ENCODE measurements at places on chromosomes 7 and 10. TPM values are rescaled to one million over a fixed set of nuclear protein-coding genes. Genes with fewer than 3 reads are reported as not detected.

The SVOPL gene
- not detected for total RNA-seq

The WEE2 gene
- total RNA-seq: not detected

The VWA2 gene
- not detected for total RNA-seq

The CCDC3 gene
- total RNA-seq: 6.9 TPM

The TLX1 gene
- not detected for total RNA-seq

The SKIDA1 gene
- total RNA-seq: 3.9 TPM

The GDF2 gene
- total RNA-seq: not detected

The CTAGE8 gene
- total RNA-seq: 0.49 TPM

The C10orf105 gene
- not detected for total RNA-seq

The TAS2R4 gene
- total RNA-seq: 1.5 TPM

GRCh38 chr7:2245883-2246675, 4.1 kb downstream of the NUDT1 start:
- no peak for DNase-seq

- DNase-seq: no peak
Observed at GRCh38 chr10:88198023-88198422, 334.6 kb downstream of the PTEN start.

- no peak for DNase-seq
Observed at GRCh38 chr7:66517212-66517909, 111.3 kb upstream of the KCTD7 start.

GRCh38 chr7:150378115-150378852, 846 bp upstream of the ZNF775 start:
- peak; percentile 76 for DNase-seq

DNA sequence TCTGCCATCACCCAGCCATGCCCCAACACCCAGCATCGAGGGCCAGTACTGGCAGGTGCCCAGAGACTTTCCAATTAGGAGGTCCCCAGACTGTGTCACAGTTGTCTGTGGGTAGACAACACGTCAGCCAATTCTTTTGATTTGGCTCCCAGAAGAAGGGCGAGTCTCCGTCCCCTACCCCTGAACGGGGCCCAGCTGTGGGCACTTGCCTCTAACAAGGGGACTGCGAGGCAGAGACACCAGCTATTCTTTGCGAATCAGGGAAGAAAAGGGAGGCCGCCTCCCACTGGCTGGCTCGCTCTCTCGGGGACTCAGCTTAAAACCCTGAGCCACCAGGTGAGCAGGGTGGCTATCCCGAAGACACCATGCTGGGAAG, 167.3 kb downstream of the USP6NL start:
- DNase-seq: no peak

DNA sequence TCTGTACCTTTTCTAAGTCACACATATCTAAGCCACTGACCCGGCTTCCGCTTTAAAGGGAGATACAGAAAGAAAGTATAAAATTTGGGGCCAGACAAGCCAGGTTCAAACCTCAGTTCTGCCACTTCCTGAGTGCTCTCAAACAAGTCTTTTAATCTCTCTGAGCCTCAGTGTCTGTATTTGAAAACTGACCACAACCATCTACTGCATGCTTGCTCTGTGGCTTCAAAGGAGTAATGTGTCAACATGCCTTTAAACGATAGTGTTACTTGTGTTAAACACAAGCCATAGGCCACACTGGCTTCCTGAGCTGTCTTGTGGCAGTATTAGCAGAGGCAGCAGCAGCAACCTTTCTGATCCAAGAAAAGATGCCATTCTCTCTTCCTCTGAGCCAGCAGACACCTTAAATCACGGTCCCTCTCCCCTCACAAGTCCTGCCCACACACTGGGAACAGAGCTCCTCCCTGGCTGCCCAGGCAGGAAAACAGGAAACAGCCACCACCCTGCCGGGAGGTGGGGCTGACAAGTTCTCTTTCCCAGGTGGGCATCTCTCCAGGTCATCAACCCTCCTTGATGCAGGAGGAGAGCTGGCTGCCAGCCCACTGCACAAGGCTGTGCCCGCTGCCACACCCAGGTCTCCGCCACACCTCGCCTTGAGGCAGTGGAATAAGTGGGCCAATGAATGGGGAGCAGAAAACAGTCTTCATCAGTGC, 10.7 kb downstream of the HIP1 start:
- no peak for DNase-seq

DNA sequence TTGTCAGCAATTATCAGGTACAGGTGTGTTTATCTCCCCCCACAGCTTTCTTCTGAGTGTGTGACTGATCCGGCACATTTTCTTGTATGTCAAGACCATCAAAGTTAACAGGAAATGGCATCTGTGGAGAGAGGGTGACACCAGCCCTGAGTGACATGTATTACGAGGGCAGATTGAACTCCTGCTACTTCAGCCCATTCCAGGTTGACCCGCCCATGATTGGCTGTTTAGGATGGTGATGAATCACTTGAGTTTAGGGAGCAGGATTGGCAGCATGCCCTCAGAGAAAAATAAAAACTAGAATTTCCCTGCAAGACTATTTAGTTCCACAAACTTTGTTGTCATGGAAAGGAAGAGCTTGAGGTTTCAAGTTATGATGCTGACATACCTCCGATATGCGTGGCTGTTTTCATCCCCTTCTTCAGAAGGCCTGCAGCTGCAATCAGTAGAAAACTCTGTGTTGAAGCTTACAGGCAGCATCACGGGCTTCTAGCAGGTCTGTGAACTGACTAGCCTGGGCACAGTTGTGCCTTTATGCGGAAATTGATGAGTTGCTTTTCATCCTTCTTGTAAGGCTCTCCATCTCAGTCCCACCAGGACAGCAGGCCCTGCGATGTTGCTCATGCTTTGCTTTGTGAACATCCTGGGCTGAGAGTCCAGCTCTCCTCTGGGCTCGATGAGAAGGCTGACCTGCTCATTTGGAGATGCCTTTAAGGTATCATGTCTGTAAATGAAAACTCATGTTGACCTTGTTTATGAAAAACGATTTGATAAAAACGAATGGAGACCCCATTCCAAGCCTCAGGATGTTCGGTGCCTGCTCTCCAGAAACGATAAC, 8.0 kb upstream of the CELF2 start:
- DNase-seq: no peak

DNA sequence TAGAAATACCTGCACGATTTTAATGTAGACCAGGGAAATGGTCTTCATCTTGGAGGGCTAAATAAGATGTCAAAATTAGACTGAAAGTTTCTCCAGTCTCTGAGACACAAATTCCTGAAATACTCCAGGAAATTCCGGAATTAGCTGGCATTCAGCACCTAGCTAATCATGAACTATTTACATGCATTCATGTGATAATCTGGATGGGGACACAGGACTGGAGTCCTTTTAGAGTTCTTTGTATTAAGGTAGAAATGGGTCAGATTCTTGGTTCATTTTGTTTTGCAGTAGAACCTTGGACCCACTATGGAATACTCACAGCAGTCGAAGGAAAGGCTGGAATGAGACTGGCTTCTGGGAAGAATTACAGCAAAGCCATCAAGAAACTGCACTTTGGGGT, 65.3 kb upstream of the MDFIC start:
- DNase-seq: no peak

DNA sequence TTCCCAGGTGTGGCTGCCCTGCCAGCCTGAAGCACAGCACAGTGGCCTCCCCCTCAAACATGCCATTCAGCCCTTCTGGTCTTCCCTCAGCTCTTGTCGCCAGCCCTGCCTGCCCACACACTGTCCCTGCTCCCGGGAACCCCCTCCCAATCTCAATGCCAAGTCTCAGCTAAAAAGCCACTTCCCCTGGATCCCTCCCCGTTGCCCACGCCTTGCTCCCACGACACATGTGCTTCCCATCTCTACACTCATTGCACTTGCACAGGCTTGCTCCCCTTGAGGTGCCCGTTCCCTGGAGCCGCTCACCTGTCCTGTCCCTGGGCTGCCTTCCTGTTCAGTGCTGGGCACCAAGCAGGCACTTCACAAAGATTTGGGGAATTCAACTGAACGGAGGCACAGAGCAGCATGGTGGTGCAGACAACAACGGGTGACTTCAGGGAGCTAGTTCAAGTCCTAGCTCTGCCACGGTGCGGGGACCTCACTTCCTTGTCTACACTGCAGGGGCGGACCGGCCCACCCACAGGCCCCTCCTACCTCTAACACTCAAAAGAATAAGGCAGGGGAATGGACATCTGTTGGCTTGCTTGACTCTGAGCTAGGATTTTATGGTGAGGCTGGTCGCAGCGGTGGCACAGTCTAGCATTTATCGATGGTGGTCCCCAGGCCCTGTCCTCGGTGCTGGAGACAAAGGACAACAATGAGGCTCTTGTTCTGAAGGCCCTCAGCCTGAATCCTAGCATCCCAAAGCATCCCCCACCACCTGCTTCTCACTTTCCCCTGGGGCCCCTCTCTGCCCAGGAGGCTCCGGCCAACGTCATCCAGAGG, 18.4 kb downstream of the RGS10 start:
- peak; percentile 53 for DNase-seq

DNA sequence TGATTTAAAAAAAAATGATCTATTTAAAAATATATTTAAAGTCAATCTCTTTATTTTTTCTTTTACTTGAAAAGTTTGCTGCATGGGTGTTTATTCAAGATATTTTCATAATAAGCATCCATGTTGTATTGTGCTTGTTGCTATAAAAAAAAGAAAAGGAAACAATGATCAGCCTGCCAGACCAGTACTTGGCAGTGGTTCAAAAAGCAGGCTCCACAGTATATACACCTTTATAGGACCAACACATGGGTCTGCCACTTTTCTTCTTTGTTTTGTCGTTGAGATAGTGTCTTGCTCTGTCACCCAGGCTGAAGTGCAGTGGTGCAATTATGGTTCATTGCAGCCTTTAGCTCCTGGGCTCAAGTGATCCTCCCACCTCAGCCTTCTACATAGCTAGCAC, 228.0 kb downstream of the TWIST1 start:
- DNase-seq: no peak

- DNase-seq: no peak
Observed at GRCh38 chr7:637826-638225, 88.7 kb upstream of the DNAAF5 start.

GRCh38 chr10:35194906-35195305, 68.3 kb downstream of the CREM start:
- DNase-seq: no peak

DNA sequence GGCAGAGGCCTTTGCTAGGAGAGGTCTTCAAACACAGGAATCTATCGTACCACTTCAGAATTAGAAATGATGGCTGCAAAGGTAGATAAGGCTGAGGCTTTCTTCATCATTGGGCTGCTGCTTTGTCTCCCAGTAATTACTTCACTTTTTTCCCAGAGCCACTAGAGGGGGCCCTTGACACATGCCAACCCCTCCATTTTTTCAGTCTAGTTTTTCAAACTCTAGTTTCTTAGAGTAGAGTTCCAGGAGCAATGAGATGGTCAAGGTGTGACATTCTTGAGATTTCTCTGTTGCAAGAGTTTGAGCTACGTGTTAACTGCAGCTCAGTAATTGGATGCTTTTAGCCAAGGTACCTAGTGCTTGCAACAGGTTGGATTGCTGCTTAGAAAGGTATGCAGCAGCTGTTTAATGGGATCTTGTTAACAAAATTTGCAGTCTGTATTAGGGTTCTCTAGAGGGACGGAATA, 33.8 kb upstream of the RBM20 start:
- no peak for DNase-seq

GRCh38 chr10:44199267-44199666, 185.6 kb downstream of the CXCL12 start:
- no peak for DNase-seq

GRCh38 chr10:14617852-14618251, 156.8 kb downstream of the FAM107B start:
- no peak for DNase-seq

DNA sequence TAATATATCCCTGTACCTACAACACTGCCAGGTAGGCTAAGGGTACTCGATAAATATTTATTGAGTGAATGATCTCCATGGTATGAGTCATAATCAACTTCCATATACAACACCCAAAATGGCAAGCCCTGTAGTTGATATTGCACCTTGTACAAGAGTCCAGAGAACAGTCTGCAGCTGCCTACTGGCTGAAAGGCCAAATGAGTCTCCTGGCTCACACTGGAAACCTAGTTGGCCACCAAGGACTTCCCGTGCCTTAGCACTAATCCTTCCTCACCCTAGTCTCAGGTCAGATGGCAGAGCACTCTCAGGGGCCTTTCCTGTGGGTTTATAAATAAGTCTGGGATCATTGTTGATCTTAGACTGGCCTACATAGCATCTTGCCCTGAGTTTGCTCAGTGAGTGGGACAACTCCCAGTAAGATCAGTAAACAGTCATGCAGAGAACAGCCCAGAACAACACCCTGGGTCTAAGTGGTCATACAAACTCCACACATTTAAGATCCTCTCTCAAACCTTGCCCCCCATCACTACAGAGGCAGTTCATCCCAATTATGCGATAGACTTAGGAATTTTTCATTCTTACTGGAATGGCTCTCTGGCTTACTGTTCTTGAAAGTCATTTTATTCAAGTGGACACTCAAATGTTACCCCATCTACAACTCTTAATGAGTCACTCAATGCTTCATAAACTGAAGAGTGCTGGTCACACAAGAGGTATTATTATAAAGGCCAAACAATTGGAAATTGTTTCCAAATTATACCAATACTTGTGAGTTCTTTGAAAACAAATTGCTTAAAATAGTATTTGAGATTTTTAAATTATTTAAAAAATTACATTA, 14.7 kb upstream of the SLC16A9 start:
- no peak for DNase-seq

- DNase-seq: no peak
Observed at GRCh38 chr10:15035385-15036301, 8.1 kb upstream of the OLAH start.

- DNase-seq: no peak
Observed at GRCh38 chr10:129580010-129580409, 113.0 kb downstream of the MGMT start.

DNA sequence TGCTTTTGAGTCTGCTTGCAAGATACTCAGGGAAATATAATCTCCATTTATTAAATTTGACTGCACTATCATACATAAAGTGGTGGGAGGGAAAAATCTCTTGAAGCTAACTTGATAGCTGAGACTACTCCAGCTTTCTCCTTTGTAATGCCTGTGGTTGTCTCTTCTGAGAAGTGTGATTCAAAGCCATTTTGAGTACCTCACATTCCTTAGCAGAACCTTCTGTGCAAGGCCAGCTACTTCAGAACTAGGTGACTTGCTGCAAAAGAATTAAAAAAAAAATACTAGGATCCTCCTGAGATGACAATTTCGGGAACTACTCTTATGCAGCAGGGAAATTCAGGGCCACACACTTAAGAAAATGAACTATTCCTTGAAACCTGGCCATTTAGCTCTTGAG, 294.8 kb downstream of the MDFIC start:
- DNase-seq: no peak

DNA sequence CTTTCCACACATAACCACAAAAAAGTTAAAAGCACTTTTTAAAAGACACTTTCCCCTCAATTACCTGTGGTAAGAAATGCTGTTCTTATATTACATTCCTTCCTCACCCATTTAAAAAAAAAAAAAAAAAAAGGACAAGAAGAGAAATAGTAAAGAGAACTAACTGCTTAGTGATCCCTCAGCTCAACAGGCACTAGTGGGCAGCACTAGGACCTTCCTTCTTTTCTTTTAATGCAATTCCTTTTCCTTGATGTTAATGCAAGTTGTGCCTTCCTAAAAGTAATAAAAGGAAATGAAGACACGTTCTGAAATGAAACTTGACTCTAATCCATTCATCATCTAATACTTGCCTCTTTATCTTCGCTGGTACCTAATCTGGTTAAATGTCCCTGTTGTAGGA, 189.7 kb downstream of the TCF7L2 start:
- DNase-seq: no peak
